Osteocyte (in vitro differentiated cells): ENCODE measurements at places on chromosomes 7 and 10.

- no peaks in the 10 kb centered on the region for H3K27me3 ChIP-seq
- H3K36me3 ChIP-seq, result peaks cover 22% of the 10 kb centered on the region
- no peak overlapping the region for H3K4me3 ChIP-seq
- H3K27ac ChIP-seq, result peak overlapping the region; percentile 65
These were observed 122.6 kb downstream of the MICU1 start for GRCh38 chr10:72503241-72503640.

GRCh38 chr10:2392145-2392812, 655.0 kb upstream of the ADARB2 start:
- peaks cover 22% of the 10 kb centered on the region for H3K27me3 ChIP-seq
- H3K27ac ChIP-seq, result no peak overlapping the region
- H3K36me3 ChIP-seq, result no peaks in the 10 kb centered on the region
- no peaks in the 10 kb centered on the region for H3K4me1 ChIP-seq
- no peak overlapping the region for H3K4me3 ChIP-seq
- no peak for DNase-seq

- no peaks in the 10 kb centered on the region for H3K4me1 ChIP-seq
- no peaks in the 10 kb centered on the region for H3K36me3 ChIP-seq
- no peaks in the 10 kb centered on the region for H3K27me3 ChIP-seq
- peak; percentile 75 for DNase-seq
- H3K27ac ChIP-seq, result no peak overlapping the region
These were observed 348.5 kb downstream of the GRID1 start for GRCh38 chr10:86017841-86018734.

DNA sequence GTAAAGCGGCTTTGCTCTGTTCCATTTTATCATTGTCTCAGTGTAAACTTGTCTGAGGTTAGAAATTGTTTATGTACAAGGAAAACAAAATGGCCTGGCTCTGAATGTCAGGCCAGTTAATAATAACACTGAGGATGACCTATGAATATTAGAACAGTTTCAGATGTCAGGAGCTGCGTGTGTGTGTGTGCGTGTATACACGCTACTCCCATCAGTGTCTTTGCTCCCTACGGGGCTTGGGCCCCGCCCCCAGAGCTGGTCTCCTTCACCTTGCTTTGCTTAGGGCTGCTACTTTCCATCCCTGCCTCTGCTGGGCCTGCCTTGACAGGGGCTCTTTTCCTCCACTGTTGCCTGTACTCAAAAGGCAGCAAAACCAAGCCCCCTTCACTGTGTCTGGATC, 142.3 kb upstream of the BET1 start:
- H3K27me3 ChIP-seq, result no peaks in the 10 kb centered on the region
- DNase-seq, result peak; percentile 85
- H3K27ac ChIP-seq, result peak overlapping the region; percentile 95
- peaks cover 72% of the 10 kb centered on the region for H3K4me1 ChIP-seq
- H3K36me3 ChIP-seq, result no peaks in the 10 kb centered on the region

- H3K4me1 ChIP-seq, result no peaks in the 10 kb centered on the region
- H3K4me3 ChIP-seq, result no peak overlapping the region
- no peak overlapping the region for H3K27ac ChIP-seq
- no peak for DNase-seq
- H3K27me3 ChIP-seq, result no peaks in the 10 kb centered on the region
These were observed 74.3 kb upstream of the GNAI1 start for GRCh38 chr7:80060218-80060806.

- H3K27me3 ChIP-seq, result no peaks in the 10 kb centered on the region
- H3K4me1 ChIP-seq, result no peaks in the 10 kb centered on the region
- no peaks in the 10 kb centered on the region for H3K36me3 ChIP-seq
These were observed 572.5 kb downstream of the POM121L12 start for GRCh38 chr7:53607961-53608360.

DNA sequence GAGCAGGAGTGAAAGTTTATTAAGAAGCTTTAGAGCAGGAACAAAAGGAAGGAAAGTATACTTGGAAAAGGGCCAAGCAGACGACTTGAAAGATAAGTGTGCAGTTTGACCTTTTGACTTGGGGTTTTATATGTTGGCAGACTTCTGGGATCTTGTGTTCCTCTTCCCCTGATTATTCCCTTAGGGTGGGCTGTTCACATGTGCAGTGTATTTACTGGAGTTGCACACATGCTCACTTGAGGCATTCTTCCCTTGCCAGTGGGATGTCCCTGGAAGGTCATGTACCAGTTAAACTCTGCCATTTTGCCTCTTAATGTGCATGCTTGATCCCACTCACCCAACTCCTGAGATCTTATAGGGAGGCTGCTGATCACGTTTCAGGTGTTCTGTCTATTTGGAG, 23.4 kb upstream of the ARHGAP12 start:
- no peak overlapping the region for H3K27ac ChIP-seq
- H3K27me3 ChIP-seq, result no peaks in the 10 kb centered on the region
- DNase-seq, result no peak
- H3K36me3 ChIP-seq, result peaks cover 4% of the 10 kb centered on the region
- peaks cover 15% of the 10 kb centered on the region for H3K4me1 ChIP-seq

GRCh38 chr7:78099715-78100394, 301.3 kb downstream of the PHTF2 start:
- peaks cover 21% of the 10 kb centered on the region for H3K4me1 ChIP-seq
- DNase-seq, result no peak
- no peak overlapping the region for H3K4me3 ChIP-seq
- H3K27me3 ChIP-seq, result no peaks in the 10 kb centered on the region
- peak overlapping the region; percentile 48 for H3K27ac ChIP-seq
- no peaks in the 10 kb centered on the region for H3K36me3 ChIP-seq

GRCh38 chr10:104441329-104442000, 87.8 kb downstream of the CFAP58 start:
- no peak overlapping the region for H3K4me3 ChIP-seq
- H3K27ac ChIP-seq, result no peak overlapping the region
- H3K4me1 ChIP-seq, result no peaks in the 10 kb centered on the region
- no peak for DNase-seq
- H3K27me3 ChIP-seq, result no peaks in the 10 kb centered on the region

- H3K27ac ChIP-seq, result no peak overlapping the region
- no peak for DNase-seq
- H3K27me3 ChIP-seq, result no peaks in the 10 kb centered on the region
These were observed 17.0 kb upstream of the GIMAP2 start for GRCh38 chr7:150668472-150668911.

GRCh38 chr10:79023240-79024162, 45.3 kb upstream of the ZMIZ1 start:
- no peak overlapping the region for H3K27ac ChIP-seq
- H3K36me3 ChIP-seq, result no peaks in the 10 kb centered on the region

- no peaks in the 10 kb centered on the region for H3K36me3 ChIP-seq
- no peak for DNase-seq
- H3K4me1 ChIP-seq, result no peaks in the 10 kb centered on the region
- H3K4me3 ChIP-seq, result no peak overlapping the region
These were observed 7.0 kb downstream of the NPC1L1 start for GRCh38 chr7:44534087-44534486.

GRCh38 chr7:75866489-75867389, 12.1 kb upstream of the RHBDD2 start:
- H3K27me3 ChIP-seq, result peaks cover 11% of the 10 kb centered on the region
- peaks cover 5% of the 10 kb centered on the region for H3K4me1 ChIP-seq
- no peak for DNase-seq
- H3K27ac ChIP-seq, result no peak overlapping the region

- H3K4me3 ChIP-seq, result no peak overlapping the region
- H3K36me3 ChIP-seq, result peaks cover 3% of the 10 kb centered on the region
- H3K27ac ChIP-seq, result no peak overlapping the region
These were observed 32.4 kb upstream of the VKORC1L1 start for GRCh38 chr7:65840446-65840845.

- no peak overlapping the region for H3K27ac ChIP-seq
- no peaks in the 10 kb centered on the region for H3K36me3 ChIP-seq
- H3K27me3 ChIP-seq, result peaks cover 26% of the 10 kb centered on the region
- peaks cover 9% of the 10 kb centered on the region for H3K4me1 ChIP-seq
- DNase-seq, result no peak
These were observed 71.4 kb downstream of the NEURL1 start for GRCh38 chr10:103564776-103565520.

DNA sequence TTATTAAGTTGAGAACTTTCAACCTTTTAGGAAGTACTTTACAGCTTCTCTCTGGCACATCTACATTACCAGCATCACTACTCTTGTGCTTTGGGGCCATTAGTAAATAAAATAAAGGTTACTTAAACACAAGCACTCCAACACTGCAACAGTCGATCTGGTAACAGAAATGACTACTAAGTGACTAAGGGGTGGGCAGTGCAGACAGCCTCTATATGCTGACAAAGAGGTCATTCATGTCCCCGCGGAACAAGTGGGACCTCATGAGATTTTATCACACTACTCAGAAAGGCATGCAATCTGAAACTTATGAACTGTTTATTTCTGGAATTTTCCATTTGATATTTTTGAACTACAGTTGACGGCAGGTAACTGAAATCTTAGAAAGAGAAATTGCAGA, 111.3 kb upstream of the DNAJB12 start:
- H3K27ac ChIP-seq, result no peak overlapping the region

DNA sequence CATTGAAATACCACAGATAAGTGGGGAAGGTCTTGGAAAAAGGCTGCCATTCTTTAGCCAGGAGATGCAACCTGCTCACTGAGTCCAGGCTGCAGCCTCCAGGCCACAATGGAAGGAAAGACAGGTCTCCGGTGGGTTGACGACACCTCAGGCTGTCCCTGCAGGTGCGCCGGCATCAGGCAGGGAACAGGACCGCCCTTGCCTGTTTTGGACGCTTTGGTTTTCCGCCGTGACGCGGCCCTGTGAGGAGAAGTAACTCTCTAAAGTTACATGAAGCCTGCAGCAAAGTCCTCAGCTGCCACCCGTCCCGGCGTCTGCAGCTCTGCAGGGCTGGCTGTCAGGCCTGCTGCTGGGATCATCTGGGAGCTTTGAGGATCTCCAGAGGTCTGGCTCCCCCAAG, 147.0 kb downstream of the WDR37 start:
- peaks cover 10% of the 10 kb centered on the region for H3K4me1 ChIP-seq
- peak; percentile 83 for DNase-seq
- H3K36me3 ChIP-seq, result no peaks in the 10 kb centered on the region
- H3K27ac ChIP-seq, result no peak overlapping the region
- no peak overlapping the region for H3K4me3 ChIP-seq

GRCh38 chr7:99898836-99899235, 20.5 kb downstream of the TRIM4 start:
- no peak overlapping the region for H3K4me3 ChIP-seq
- no peak overlapping the region for H3K27ac ChIP-seq
- H3K27me3 ChIP-seq, result peaks cover 3% of the 10 kb centered on the region
- peaks cover 26% of the 10 kb centered on the region for H3K36me3 ChIP-seq

DNA sequence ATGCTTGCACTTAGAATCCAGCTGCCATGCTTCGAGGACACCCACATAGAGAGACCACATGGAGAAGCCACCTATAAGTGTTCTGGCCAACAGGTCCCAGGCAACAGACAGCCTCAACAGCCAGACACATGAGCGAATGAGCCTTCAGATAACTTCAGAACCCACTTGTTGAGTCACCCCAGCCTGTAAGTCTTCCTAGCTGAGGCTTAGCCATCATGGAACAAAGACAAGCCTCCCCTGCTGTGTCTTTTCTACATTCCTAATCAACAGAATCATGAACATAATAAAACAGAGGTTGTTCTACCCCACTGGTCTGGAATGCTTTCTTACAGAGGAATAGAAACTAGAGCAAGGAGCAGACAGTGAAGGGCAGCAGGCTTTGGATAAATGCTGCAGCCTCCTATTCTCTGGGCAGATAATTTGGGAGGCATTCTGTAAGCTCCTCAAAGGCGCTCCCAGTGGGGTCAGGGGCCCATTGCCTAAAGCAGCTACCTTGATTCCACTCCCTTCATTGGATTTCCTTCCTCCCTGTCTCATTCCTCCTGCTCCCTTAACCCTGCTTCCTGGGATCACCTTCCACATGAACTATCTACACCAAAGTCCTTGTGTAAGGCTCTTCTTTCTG, 4.6 kb downstream of the TLL2 start:
- peaks cover 9% of the 10 kb centered on the region for H3K4me1 ChIP-seq
- H3K36me3 ChIP-seq, result no peaks in the 10 kb centered on the region
- peaks cover 17% of the 10 kb centered on the region for H3K27me3 ChIP-seq

GRCh38 chr7:27046854-27047549, 48.8 kb downstream of the HOXA1 start:
- H3K27ac ChIP-seq, result no peak overlapping the region
- no peak overlapping the region for H3K4me3 ChIP-seq
- H3K4me1 ChIP-seq, result no peaks in the 10 kb centered on the region

DNA sequence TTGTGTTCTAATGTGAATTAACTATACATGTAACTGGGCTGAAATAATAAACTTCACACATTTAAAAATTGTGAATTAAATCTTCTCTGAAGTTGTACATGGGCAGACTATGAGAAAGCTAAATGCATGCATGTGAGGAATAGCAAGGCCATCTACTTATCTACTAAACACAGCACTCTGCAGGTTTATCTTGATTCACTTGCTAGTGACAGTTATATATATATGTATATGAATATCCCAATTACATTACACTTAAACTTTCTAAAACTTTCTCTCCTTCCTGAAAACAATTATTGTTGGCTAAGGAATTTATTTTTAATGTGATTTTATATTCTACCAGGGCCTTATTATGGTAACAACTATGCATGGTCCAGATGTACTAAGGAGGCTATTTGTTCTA, 5.1 kb upstream of the SP4 start:
- H3K4me1 ChIP-seq, result peaks cover 5% of the 10 kb centered on the region
- no peak for DNase-seq
- peaks cover 9% of the 10 kb centered on the region for H3K27me3 ChIP-seq
- H3K36me3 ChIP-seq, result no peaks in the 10 kb centered on the region
- H3K27ac ChIP-seq, result no peak overlapping the region

GRCh38 chr7:45625067-45625466, 50.9 kb downstream of the ADCY1 start:
- no peaks in the 10 kb centered on the region for H3K4me1 ChIP-seq
- no peak overlapping the region for H3K4me3 ChIP-seq
- H3K36me3 ChIP-seq, result no peaks in the 10 kb centered on the region
- H3K27me3 ChIP-seq, result no peaks in the 10 kb centered on the region
- peak; percentile 60 for DNase-seq
- H3K27ac ChIP-seq, result no peak overlapping the region

GRCh38 chr10:58992830-58993460, 183.5 kb upstream of the PHYHIPL start:
- H3K4me3 ChIP-seq, result no peak overlapping the region
- DNase-seq, result no peak
- H3K36me3 ChIP-seq, result no peaks in the 10 kb centered on the region

- no peaks in the 10 kb centered on the region for H3K36me3 ChIP-seq
- H3K4me3 ChIP-seq, result no peak overlapping the region
- peaks cover 2% of the 10 kb centered on the region for H3K27me3 ChIP-seq
- no peak overlapping the region for H3K27ac ChIP-seq
- H3K4me1 ChIP-seq, result no peaks in the 10 kb centered on the region
These were observed 281.2 kb downstream of the SKAP2 start for GRCh38 chr7:26583094-26583648.

DNA sequence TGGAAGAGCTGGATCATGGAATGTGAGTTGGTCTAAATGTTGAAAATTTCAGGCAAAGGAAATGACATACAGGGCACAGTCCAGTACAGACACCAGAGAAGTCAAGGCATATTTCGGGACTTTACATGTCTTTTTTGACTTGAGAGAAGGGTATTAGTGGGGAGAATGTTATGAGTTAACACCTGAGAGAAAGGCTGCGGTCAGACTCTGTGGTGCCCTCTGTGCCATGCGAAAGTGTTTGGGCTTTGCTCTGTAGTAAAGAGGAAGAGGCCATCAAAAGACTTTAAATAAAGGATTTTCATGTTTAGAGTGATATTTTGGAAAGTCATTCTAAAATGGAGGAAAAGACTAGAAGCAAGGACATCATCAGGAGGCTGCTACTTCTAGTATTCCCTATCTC, 607.4 kb downstream of the CCSER2 start:
- no peaks in the 10 kb centered on the region for H3K36me3 ChIP-seq
- H3K4me3 ChIP-seq, result no peak overlapping the region
- H3K27ac ChIP-seq, result no peak overlapping the region

GRCh38 chr7:70574970-70575799, 556.8 kb upstream of the GALNT17 start:
- DNase-seq, result no peak
- H3K4me1 ChIP-seq, result peaks cover 18% of the 10 kb centered on the region
- H3K27ac ChIP-seq, result no peak overlapping the region
- no peaks in the 10 kb centered on the region for H3K27me3 ChIP-seq
- H3K36me3 ChIP-seq, result peaks cover 12% of the 10 kb centered on the region
